ENCODE measurements at places on chromosomes 6 and 20.

- DNase-seq = no peak
These were observed 87.8 kb downstream of the KIF16B start for GRCh38 chr20:16485401-16485800.

DNA sequence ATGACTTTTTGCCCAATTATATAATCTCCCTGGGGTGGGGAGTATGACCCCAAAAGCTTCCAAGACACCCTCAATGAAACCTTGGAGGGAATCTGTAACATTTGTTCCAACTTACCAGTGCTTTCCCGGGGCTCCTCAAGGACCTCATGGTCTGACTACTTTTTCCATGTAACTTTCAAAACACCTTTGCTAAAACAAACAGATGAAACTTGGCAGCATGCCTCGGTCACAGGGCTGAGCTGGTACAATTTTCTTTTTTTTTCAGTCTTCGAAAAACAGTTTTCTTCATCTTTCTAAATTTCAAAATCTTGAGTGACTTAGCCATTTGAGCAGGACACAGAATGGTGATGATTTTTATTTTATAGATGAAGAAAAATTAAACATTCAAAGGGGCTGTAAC lies 241.2 kb downstream of the BMP7 start:
- DNase-seq = no peak

DNA sequence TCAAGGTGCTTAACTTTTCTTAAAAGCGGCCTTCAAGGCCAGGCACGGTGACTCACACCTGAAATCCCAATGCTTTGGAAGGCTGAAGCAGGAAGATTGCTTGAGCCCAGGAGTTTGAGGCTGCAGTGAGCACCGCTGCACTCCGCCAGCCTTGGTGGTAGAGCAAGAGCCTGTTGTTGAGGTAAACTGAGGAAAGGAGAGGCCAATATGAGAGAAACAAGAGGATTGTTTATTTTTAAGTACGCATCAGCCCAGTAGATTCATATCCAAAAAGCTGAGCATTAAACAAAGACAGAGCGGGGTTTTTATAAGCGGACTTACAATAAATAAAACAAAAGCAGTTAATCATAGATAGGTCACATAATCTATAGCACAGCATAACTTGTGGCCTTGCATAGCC lies 15.0 kb upstream of the GMPR start:
- no peak for DNase-seq

- no peak for DNase-seq
These were observed 4.5 kb downstream of the IGF2R start for GRCh38 chr6:159973406-159973805.

GRCh38 chr6:136015531-136015930 lies 164.0 kb downstream of the PDE7B start:
- DNase-seq = no peak

GRCh38 chr6:73028124-73028766 lies 197.1 kb downstream of the KHDC1L start:
- DNase-seq = no peak

DNA sequence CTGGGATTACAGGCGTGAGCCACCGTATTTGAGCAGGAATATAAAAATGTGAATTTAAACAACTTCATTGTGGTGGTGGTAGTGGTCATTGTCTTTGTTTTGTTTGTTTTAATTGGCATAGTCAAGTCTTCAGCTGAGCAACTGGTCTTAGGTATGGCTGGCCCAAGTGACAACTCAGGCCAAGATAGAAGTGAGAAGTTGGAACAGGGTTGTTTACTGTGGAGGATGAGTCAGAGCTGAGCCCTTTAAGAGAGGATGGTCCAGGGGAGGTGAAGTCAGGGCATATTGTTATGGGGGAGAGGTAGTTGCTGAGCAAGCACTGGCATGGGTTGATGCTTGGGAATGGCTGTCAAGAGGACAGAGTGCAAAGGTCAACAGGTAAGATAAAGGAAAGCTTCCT lies 308.2 kb downstream of the FARS2 start:
- no peak for DNase-seq

DNA sequence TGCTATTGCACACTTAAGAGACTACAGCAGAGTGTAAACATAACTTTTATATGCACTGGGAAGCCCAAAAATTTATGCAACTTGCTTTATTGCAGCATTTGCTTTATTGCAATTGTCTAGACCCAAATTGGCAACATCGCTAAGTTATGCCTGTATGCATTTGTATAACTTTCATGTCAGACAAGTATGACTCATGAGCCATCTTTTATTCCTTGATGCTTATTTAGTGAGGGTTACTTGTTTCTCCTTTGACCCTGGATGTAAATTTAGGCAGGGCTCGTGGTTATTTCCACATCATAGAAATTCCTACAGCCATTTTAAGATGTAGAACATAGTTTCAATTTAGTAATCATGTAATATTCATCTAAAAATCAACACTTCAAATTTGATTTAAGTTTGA lies 130.3 kb upstream of the LY86 start:
- no peak for DNase-seq

DNA sequence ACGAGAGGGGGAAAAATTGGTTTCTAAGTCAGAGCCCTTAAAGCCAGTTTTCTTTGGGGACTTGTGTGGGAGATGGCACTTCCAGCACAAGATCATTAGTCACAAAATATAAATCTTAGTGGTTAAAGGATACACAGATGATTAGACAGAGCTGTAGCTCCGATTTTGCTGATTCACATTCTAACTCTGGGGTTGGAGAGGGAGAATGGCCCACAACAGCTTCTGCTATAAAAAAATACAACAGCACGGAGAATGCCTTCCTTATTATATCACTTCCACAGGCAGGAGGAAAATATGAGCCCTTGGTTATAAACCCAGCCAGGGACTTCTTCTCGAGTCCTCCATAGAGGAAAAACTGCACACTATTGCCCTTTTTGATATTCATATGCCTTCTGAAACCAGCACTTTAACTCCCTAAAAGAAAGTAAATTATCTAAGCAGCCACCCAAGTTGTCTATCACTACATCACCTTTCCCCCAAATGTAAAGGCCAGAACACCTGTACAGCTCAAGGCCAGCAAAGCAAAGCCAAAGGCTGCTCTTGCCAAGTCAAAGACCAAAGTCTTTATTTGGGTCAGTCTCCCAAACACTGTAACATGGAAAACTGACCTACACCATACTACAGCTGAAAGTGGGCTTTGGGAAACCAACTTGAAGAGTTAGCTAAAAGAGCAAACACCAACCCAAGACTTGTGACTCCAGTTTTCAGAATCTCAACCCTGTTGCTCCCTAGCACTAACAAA lies 10.4 kb downstream of the MRPL14 start:
- no peak for DNase-seq

DNA sequence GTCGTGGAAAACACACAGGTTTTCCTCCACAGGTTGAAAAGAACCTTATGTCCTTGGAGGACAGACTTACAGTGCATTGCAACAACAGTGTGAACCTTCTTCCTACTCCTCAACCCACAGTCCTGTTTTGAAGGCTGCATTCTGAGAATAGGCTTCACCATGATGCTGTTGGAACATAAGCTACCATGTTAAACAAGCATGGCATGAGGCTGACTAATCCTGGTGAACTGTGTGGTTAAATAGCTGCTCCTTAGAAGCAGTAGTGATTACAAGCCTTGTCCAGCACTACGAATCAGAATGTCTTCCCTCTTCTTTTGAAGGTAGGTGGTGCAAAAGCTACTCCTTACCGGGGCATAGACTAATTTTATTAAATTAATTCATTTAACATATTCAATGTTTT lies 368.5 kb upstream of the EPHA7 start:
- no peak for DNase-seq

GRCh38 chr6:69848552-69848951 lies 17.8 kb upstream of the COL19A1 start:
- no peak for DNase-seq

GRCh38 chr6:108966855-108967755 lies 118.9 kb downstream of the ARMC2 start:
- no peak for DNase-seq

DNA sequence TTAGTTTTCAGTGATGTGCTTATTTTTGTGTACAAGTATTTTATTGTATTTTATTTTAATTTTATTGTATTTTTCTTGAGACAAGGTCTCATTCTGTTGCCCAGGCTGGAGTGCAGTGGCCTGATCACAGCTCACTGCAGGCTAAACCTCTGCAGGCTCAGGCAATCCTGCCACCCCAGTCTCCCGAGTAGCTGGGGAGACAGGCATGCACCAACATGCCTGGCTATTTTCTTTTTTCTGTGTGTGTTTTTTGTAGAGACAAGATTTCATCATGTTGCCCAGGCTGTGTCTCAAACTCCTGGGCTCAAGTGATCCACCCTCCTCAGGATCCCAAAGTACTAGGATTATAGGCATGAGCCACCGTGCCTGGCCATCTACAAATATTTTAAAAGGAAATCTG lies 146.3 kb downstream of the MANEA start:
- no peak for DNase-seq

DNA sequence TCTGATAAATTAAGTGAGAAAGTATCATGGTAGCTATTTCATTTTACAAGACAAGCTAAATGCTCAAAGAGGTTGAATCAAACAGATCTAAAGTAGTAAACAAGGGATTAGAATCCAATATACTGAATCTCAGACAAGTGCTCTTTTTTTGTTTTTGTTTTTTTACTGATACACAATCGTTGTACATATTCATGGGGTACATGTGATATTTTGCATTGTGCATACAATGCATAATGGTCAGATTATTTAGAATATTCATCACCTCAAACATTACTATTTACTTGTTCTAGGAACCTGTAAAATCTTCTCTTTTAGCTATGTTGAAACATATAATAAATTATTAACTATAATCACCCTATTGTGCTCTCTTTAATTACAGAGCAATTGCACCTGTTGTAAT lies 57.0 kb upstream of the HCRTR2 start:
- no peak for DNase-seq

GRCh38 chr6:2168480-2168879 lies 76.9 kb downstream of the GMDS start:
- no peak for DNase-seq

DNA sequence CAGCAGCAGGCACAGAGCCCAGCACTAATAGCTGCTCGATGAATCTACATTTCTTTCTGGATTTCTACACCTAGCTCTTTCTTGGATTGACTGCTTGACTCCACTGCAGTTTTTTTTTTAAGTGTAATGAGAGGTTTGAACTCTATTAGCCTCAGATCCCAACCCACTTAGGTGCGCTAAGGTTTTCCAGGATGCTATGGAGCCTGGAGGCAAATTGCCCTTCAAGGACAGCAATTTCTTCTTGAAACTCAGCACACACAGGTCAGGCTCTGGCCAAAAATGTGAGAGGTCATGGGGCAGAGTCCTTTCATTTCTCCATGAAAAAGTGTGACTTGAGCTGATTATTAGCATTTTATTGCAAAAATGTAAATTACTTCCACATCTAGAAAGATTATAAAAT lies 52.3 kb upstream of the TIAM2 start:
- DNase-seq = no peak

- DNase-seq = no peak
These were observed 85.0 kb downstream of the SULF2 start for GRCh38 chr20:47700327-47700726.

GRCh38 chr6:44653091-44653490 lies 265.6 kb downstream of the CDC5L start:
- DNase-seq = no peak

DNA sequence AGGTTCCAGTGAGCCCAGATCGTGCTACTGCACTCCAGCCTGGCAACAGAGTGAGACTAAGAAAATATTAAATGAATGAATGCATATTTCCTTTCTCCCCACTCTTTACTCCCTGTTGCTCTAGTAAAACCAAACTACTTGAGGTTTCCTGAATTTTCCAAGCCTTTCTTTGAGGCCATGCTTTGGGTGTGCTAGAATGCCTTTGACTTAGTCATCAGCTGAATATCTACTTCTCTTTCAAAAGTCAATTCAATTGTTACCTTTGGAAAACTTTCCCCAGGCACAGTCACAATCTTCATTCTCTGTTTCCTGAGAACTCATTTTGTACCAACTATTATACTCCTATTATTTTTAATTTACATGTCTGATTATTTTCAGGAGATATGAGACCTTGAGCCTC lies 27.5 kb upstream of the CEP85L start:
- DNase-seq = no peak

GRCh38 chr20:50226093-50226974 lies 35.7 kb downstream of the CEBPB start:
- DNase-seq = no peak

GRCh38 chr6:17120019-17120418 lies 18.2 kb downstream of the STMND1 start:
- DNase-seq = no peak

DNA sequence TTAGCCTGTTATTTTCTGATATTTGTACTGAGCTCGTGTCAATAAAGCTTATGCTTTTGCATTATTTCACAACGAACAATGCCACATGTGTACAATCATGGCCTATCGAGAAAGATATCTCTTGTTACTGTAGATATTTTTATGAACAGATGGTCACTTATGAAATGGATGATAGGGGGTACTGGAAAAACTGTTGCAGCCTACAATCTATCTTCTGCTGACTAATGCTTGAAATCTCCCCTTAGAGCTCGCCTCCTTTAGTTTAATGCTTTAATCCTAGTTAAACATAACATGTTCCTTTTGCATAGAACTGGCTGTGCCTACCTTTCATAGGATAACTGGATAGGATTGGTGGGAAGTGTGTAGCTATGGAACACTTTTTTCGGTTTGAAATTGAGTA lies 296.2 kb downstream of the FARS2 start:
- DNase-seq = no peak

DNA sequence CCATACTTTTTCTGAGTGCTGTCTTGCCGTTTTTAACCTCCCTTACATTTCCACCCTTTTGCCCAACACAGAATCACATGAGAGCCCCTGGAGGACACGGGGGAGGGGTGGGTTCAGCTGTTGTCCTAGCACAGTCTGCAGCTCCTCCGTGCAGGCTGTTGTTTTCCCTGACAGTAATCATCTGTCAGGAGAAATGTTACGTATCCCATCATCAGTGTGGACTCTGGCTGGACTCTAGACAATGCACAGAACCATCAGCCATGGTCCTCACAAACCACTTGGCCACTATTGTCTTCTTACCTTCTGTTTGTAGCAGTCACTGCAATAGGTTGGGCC lies 92.1 kb downstream of the RIN2 start:
- no peak for DNase-seq

GRCh38 chr6:163730246-163731210 lies 316.0 kb downstream of the QKI start:
- no peak for DNase-seq

DNA sequence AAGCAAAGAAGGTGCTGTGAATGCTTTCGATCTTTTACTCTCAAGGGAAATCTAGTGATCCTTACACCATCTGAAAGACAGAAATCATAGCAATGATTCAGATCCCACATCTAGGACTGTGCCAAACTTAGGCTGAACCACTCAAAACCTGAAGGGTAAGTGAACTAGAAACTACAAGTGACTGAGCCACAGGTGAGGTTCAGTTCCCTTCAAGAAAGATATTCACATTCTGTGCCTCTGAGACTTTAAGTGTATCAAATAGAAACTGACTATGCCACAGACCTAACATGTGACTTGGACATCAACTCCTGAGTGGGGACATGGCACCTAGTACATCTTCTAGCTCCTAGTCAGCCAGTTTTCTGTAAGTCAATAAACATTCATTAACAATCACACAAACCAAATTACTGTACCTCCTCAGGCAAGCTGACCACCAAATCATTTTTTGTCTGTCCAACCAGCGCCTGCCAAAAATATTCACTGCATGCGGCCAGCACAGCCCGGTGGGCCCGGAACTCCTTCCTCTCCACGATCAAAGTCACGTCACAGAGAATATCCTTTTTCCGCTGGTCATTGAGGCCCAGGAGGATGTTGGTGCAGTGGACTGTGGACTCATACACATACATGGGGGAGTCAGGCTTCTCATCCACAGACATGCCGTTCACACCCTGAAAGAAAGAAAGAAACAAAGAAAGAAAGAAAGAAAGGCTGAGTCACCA lies 114.1 kb downstream of the GJA10 start:
- no peak for DNase-seq

- no peak for DNase-seq
These were observed 74.1 kb downstream of the NCR2 start for GRCh38 chr6:41409489-41409888.
